Melanocyte of skin (primary cell): ENCODE measurements at places on chromosomes 12 and 14. TPM values are rescaled to one million over a fixed set of nuclear protein-coding genes. Genes with fewer than 3 reads are reported as not detected.

Gene RNASE1
- total RNA-seq = not detected in 2 replicates

Gene MFAP5
- 1.1 TPM in 1 of 2 replicates, not detected in the other for total RNA-seq

Gene OLR1
- not detected in 2 replicates for total RNA-seq

Gene SOCS2
- 26.3 and 26.7 TPM in 2 replicates for total RNA-seq

Gene FLVCR2
- 1.4 and 2.3 TPM in 2 replicates for total RNA-seq

Gene CIROP
- not detected in 2 replicates for total RNA-seq

Gene BDKRB2
- total RNA-seq = under 0.01 and 0.34 TPM in 2 replicates

Gene RTN1
- under 0.01 and 0.34 TPM in 2 replicates for total RNA-seq

Gene SAMD15
- total RNA-seq = 2.0 and 2.5 TPM in 2 replicates

Gene CELA1
- not detected in 2 replicates for total RNA-seq

Gene SLC10A1
- not detected in 2 replicates for total RNA-seq

Gene FSCB
- total RNA-seq = under 0.01 and 0.31 TPM in 2 replicates

Gene SLC35F4
- total RNA-seq = under 0.01 TPM in 1 of 2 replicates, not detected in the other

Gene TRMT61A
- total RNA-seq = 8.0 and 12.0 TPM in 2 replicates

Gene WNT5B
- 1.4 and 8.7 TPM in 2 replicates for total RNA-seq

Gene EPYC
- not detected in 2 replicates for total RNA-seq

Gene SMIM41
- total RNA-seq = not detected in 2 replicates

Gene SOX5
- 21.0 and 37.9 TPM in 2 replicates for total RNA-seq

Gene DNAJC22
- total RNA-seq = 2.2 and 5.3 TPM in 2 replicates

Gene RIPK3
- 2.2 and 3.7 TPM in 2 replicates for total RNA-seq

Gene RNFT2
- total RNA-seq = 8.3 and 11.0 TPM in 2 replicates

Gene TBX3
- 0.67 and 1.4 TPM in 2 replicates for total RNA-seq

Gene TAS2R50
- 2.4 and 6.2 TPM in 2 replicates for total RNA-seq

Gene OR8S1
- not detected in 2 replicates for total RNA-seq

Gene SRSF5
- 151 and 177 TPM in 2 replicates for total RNA-seq

Gene GPX2
- total RNA-seq = not detected in 2 replicates

Gene OTX2
- not detected in 2 replicates for total RNA-seq

Gene KRT85
- not detected in 2 replicates for total RNA-seq

Gene TMEM179
- under 0.01 TPM in 1 of 2 replicates, not detected in the other for total RNA-seq

Gene LTB4R
- 0.93 and 1.00 TPM in 2 replicates for total RNA-seq

Gene SIRT4
- 1.4 and 1.5 TPM in 2 replicates for total RNA-seq

Gene DAO
- total RNA-seq = not detected in 2 replicates

Gene SLC38A2
- 168 and 240 TPM in 2 replicates for total RNA-seq

Gene MYO1H
- total RNA-seq = not detected in 2 replicates

Gene OVCH1
- total RNA-seq = under 0.01 TPM in 2 replicates

Gene FGF6
- total RNA-seq = not detected in 2 replicates

Gene KCNJ8
- total RNA-seq = not detected in 2 replicates

Gene TPH2
- total RNA-seq = not detected in 2 replicates

Gene LALBA
- total RNA-seq = not detected in 2 replicates

Gene KIF26A
- total RNA-seq = under 0.01 and 0.36 TPM in 2 replicates

Gene PAX9
- not detected in 2 replicates for total RNA-seq

Gene PLEKHG3
- 49.0 and 53.8 TPM in 2 replicates for total RNA-seq

Gene RDH16
- under 0.01 TPM in 2 replicates for total RNA-seq

Gene ADSS1
- total RNA-seq = 1.9 and 2.3 TPM in 2 replicates

Gene FAM181A
- total RNA-seq = not detected in 2 replicates

Gene KRT71
- not detected in 2 replicates for total RNA-seq

Gene SYCP3
- total RNA-seq = under 0.01 and 0.73 TPM in 2 replicates

Gene CACNA1C
- total RNA-seq = 0.36 TPM in 1 of 2 replicates, not detected in the other

Gene CCDC184
- under 0.01 TPM in 1 of 2 replicates, not detected in the other for total RNA-seq

Gene RAD9B
- total RNA-seq = 0.34 and 0.36 TPM in 2 replicates

Gene CREBL2
- 31.3 and 48.9 TPM in 2 replicates for total RNA-seq

Gene IL31
- total RNA-seq = not detected in 2 replicates

Gene GPATCH2L
- total RNA-seq = 46.3 and 49.4 TPM in 2 replicates

Gene PARPBP
- 12.0 and 12.7 TPM in 2 replicates for total RNA-seq

Gene STRN3
- 49.3 and 58.6 TPM in 2 replicates for total RNA-seq

Gene PTMS
- 67.6 and 80.1 TPM in 2 replicates for total RNA-seq

Gene KRT4
- total RNA-seq = not detected in 2 replicates

Gene ARG2
- 18.0 and 21.1 TPM in 2 replicates for total RNA-seq

Gene NAV3
- total RNA-seq = 35.4 and 54.9 TPM in 2 replicates
